ENCODE measurements at places on chromosomes 7 and 10. TPM values are rescaled to one million over a fixed set of nuclear protein-coding genes. Genes with fewer than 3 reads are reported as not detected.

HSPA12A gene
- total RNA-seq: 22.6 TPM

ASB4 gene
- total RNA-seq: not detected

DNA sequence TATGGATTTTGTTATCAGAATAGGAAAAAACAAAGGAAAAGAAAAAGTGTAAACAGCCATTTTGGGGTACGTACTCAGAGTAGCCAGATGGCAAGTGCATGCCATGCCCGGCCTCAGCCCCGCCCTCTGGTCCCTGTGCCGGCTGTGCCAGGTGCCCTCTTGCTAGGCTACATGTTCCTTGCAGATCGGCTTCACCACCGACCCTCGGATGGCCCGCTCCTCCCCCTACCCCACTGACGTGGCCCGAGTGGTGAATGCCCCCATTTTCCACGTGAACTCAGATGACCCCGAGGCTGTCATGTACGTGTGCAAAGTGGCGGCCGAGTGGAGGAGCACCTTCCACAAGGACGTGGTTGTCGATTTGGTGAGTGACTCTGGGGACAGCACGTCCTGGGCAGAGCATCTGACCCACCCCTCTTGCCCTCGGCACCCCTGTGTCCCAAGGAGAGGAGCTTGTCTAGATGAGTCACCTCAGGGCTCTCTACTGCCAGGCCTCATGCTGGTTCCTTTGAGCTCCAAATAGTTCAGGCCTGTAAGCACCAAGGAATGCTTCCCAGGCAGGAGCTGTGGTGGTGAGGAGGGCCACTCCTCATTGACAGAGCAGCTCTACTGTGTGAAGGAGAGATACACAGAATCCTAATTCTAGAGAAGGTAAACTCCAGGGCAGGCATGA, 54.9 kb upstream of the ZMIZ2 start:
- H3K4me1 ChIP-seq: no peaks in the 10 kb centered on the region
- no peak for DNase-seq
- peaks cover 58% of the 10 kb centered on the region for H3K36me3 ChIP-seq
- H3K27ac ChIP-seq: no peak overlapping the region

- H3K27me3 ChIP-seq: no peaks in the 10 kb centered on the region
- no peak for DNase-seq
- no peak overlapping the region for H3K4me3 ChIP-seq
- no peaks in the 10 kb centered on the region for H3K36me3 ChIP-seq
Observed at GRCh38 chr10:97278491-97278989, 13.9 kb downstream of the ARHGAP19 start.
